ENCODE measurements at places on chromosomes 6 and 20.

- no peak for DNase-seq
Measured at GRCh38 chr6:3208098-3208774, 19.2 kb downstream of the TUBB2B start.

- DNase-seq, result no peak
Measured at GRCh38 chr20:38818113-38819065, 12.9 kb downstream of the PPP1R16B start.

- DNase-seq, result no peak
Measured at GRCh38 chr6:138404666-138405337, 779 bp downstream of the HEBP2 start.

DNA sequence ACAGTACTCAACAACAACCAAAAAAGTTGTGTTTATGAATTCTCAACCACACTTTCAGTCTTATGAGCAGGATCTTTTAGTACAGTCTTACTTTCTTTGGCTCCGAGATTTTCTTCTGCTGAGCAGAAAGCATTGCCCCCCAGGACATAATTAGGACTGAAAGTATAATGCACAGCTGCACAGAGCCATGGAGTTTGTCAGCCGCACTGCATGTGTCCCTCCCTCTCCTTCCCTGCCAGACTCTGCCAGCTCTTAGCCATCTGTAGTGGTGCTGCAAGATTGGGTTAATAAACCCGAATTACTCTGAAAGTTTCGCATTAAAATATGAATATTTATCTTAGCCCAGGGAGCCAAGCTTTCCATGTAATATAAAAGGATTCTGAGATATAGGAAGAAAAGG lies 179.6 kb upstream of the PTCHD4 start:
- DNase-seq, result no peak

DNA sequence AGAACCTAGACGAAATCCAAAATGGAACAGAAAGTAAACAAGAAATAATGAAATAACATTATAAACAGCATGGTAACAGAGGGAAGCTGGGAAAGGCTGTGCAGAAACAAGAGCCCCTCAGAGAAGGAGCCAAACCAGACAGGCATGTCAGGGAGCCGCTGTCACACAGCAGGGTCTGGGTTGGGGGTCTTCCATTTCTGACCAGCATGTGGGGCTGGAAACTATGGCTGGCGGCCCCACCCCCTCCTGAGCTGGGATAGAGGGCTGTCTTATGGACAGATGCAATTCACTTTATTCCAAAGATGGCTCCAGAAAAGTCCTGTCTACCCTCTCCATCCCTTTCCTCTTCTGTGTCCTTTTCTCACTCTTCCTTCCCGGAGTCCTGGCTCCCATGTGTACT lies 27.3 kb downstream of the C6orf89 start:
- DNase-seq, result no peak

GRCh38 chr20:51258582-51259165 lies 235.8 kb upstream of the KCNG1 start:
- no peak for DNase-seq

DNA sequence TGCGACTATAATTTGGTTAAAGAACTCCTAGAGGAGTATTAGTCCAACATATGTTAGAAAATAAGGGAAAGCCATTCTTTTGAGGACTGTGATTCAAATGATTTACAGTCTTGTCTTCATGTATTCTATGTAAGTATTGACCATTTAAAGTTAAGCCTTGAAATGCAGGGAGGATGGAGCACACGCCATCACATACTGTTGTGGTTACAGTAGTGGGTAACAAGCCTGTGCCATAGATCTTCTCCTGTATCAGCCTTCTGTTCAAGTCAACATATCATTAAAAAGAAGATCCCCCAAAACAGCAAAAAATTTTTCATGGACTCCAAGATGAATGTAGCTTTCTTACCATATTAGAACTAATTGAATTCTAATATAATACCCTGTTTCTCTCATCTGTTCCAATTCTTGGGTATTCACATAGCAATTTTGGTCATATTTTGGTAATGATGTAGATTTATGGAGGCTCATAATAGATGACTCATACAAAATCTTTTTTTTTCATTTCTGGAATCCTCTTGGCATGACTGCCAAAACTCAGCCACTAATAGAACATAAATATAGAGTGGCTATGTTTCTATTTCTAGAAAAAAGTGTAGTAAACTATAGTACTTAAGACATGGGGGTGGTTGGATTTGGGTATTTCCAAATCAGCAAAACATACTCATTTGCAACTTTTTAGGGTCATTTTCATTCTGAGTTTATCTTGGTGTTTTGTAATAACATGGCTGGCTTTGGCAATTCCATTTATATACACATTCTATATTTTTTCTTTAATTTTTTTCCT lies 413.5 kb downstream of the BCKDHB start:
- DNase-seq, result no peak

- no peak for DNase-seq
Measured at GRCh38 chr6:151374036-151374683, 17.2 kb downstream of the ZBTB2 start.
